GM04503 (cell line): ENCODE measurements at places on chromosomes 4 and X.

DNA sequence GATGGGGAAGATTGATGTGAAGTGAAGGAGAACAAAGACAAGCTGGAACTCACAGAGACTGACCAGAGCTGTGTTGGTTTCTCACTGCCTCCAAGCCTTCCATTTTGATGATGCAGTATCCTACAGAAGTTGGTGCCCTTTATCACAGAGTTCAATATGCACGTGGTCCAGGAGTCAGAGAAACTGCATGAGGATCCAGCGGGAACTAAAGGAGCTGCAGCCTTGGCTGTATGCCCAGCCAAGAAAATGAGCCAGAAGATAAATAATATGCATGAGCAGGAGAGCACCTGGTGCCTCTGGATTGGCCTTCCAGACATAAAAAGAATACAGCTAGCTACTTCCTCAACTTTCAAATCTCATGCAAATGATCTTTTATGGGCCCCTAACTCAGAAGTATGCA is 44.3 kb upstream of the DCLK2 start:
- DNase-seq: no peak

DNA sequence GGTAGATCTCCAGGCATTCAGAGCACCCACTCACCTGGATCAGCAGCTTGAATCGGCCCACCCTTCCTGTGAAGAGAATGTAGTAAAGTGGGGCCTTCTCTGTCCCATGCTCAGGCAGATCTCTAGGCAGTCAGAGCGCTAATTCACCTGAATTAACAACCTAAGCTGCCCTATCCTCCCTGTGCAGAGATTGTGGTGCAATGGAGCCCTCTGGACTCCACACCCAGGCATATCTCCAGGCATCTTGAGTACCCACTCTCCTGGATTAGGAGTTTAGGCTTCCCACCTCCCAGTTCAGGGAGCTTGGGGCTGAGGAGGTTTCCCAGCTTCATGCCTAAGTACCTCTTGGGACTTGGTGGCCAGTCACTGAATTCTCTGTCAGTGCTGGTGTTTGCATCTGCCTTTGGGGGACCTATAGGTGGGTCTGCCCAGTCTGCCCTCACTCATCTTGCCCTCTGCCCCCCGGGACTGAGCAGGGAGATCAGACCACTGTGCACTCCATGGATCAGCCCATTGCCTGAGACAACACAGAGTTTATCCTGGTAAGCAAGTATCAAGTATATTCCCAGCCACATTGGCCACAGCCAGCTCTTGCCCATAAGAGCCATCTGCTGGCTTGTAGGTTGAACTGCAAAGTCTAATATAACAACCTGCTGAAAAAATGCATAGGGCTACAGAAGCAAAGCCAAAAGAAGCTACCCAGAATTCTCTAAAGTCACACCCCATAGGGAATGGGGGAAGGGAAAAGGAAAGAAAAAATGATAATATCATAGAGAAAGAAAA is 372.9 kb downstream of the KLHL13 start:
- DNase-seq: no peak

- DNase-seq: no peak
Measured at GRCh38 chr4:137866671-137867070, 334.4 kb upstream of the PCDH18 start.

DNA sequence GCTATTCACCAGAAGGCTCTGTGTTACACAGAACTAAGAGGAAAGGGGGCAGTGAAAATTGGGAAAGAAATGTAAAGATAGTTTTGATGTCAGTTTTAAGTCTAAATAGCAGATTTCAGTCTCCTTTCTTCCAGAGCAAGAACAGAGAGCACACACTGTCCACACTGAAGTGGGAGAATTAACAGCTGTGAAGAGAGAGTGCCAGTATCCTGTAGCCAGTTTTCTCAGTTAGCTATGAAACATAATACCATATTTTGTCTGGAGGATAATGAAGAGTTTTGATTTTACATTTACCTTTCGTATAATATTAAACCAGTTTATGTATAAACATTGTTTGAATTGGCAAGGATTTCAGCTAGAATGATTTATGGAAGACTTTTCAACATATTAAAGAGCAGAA is 35.1 kb downstream of the FBXO8 start:
- DNase-seq: no peak

GRCh38 chrX:55033429-55033828 is 2.7 kb upstream of the ALAS2 start:
- DNase-seq: no peak

DNA sequence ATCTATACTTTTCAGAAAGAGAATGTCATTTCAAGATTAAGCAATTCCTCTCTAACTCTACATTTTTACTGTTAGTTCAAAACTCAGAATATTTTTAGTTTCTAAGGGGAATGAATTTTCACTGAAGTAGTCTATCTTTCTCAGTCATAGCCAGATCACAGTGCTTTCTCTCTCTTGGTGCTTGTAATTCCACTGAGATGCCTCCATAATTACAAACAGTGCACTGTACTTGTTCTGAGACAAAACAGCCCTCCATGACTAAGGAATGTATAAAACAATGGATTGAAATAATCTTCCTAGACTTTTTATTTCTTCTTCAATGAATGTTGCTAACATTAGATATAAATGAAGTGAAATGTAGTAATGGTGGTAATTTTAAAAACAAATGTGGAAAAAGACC is 603.2 kb upstream of the FAM241A start:
- DNase-seq: no peak

- DNase-seq: no peak
Measured at GRCh38 chr4:8221476-8221875, 22.4 kb downstream of the SH3TC1 start.

GRCh38 chr4:7040765-7041164 is 2.4 kb upstream of the TADA2B start:
- no peak for DNase-seq

DNA sequence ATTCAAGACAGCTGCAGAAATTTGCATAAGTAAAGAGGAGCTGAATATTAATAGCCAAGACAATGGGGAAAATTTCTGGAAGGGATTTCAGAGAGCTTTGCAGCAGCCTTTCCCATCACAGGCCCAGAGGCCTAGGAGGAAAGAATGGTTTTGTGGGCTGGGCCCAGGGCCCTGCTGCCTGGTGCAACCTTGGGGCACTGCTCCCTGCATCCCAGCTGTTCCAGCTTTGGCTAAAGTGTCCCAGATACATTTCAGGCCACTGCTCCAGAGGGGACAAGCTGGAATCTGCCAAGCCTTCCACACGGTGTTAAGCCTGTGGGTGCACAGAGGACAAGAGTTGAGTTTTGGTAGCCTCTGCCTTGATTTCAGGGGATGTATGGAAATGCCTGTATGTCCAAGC is 185.6 kb upstream of the SFRP2 start:
- no peak for DNase-seq

DNA sequence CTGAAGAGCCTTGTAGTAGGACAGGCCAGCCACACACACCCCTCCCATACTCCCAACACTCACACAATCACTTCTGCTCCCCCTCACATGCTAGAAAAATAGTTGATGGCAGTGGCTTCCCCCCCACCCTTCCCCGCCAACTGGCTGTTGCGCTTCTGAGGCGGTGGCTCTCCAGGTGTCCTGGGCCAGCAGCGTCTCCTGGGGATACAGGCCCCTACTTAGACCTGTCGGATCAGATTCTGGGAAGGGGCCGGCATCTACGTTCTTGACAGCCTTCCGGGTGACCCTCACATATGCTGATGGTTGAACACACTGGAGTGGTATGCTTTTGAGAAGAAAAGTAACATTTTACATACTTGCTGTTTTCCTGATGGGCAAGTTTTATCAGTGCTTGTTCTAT is 39.9 kb downstream of the TNIP2 start:
- no peak for DNase-seq

GRCh38 chr4:7389101-7389701 is 45.5 kb downstream of the PSAPL1 start:
- DNase-seq: no peak

- DNase-seq: no peak
Measured at GRCh38 chr4:20217521-20217920, 34.2 kb upstream of the SLIT2 start.

- DNase-seq: no peak
Measured at GRCh38 chr4:104938624-104939023, 208.1 kb upstream of the TET2 start.

GRCh38 chr4:123731035-123731434 is 334.4 kb downstream of the SPRY1 start:
- DNase-seq: no peak

DNA sequence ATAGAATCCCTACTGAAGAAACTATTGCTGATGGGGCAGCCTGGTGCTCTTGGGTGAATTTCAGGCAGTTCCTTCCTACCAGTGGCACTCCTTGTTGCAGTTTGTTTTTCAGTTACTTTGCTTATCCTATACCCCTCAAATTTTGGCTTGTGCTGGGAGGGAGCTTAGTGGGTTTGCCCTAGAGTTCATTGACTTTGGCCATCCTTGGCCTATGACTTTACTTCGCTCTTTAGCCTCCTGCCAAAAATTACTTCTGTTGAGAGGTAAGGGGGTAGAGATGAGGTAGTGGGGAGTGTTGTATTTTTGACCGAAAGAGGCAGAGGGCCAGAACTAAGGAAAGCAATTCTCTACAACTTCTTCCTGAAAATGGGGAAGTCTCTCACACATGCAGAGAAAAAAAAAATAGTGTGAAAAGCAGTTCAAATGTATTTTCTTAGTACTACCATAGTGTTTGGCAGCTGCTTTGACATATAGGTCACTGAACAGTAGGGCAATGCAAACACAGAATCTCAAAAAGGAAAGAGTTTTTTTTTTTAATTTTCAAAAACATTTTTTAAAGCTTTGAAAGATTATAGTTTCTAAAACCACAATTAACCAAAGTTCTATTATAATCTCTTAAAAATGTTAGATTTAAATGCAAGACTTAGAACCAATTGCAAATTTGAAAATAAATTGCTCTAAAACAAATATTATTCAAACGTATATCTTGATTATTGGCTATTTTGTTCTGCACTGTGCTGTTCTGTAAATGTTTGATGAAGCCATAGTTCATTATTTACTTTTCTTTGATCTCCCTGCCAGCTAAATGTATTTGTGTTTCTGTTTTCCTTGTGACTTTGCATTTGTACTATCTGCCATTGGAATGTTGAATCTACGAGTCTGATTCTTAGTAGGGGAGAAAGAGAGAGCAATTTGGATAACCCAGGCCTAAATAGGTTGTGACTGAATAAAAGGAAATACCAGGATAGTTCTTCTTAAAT is 73.6 kb downstream of the DCK start:
- no peak for DNase-seq

DNA sequence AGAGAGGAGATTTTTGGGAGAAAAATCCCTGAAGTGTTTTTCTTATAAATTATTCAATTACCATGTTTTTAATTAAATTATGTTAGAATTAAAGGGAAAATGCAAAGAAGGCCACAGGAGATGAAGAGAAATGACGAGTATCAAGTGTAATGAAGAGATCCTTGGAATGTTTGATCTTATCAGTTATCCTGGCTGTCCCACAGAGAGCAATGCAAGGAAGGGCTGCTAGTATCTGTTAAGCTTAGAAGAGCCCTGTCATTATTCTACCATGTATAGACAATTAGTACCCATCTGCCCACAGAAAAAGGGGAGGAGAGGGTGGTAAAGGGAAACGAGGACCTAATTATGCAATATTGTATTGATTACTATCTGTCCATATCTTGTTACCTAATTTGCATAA is 257.1 kb downstream of the BANK1 start:
- DNase-seq: no peak

DNA sequence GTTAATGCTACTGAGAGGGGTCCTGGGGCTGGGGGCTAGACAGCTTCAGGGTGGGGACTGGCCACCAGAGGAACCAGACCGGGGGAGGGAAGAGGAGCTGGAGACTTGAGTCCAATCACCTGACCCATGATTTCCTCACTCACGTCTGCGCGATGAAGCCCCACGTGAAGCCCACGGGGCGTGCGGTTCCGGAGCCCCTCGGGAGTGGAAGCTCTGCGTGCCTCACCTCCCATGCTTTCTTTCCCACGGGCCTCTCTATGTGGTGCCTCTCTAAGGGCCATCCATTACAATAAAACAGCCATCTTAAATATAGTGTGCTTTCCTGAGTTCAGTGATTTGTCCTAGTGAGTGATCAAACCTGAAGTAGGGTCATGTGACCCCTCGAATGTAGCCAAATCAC is 119.9 kb downstream of the ENPP6 start:
- DNase-seq: no peak

GRCh38 chr4:71550220-71551165 is 211.7 kb downstream of the SLC4A4 start:
- no peak for DNase-seq

GRCh38 chr4:163048447-163048846 is 118.2 kb downstream of the NAF1 start:
- DNase-seq: no peak

DNA sequence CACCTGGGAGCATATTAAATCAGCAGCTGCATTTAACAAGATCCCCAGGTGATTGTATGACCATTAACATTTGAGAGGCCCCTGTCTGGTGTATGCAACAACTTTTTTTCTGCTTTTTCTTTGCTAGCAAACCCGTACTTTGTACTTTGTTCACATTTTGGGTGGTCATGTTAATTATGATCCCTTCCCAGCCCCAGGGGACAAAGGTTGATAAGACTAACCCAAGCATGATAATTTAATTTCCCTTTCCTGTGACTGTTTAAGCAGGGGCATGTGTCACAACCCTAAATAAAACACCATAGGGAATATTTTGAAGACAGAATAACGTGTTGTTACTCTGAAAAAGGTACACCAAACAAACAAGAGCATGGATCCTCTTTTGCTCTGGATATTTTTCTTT is 332.0 kb downstream of the PCDH18 start:
- no peak for DNase-seq

GRCh38 chr4:11424000-11424399 is 4.7 kb downstream of the HS3ST1 start:
- no peak for DNase-seq

- no peak for DNase-seq
Measured at GRCh38 chr4:53197772-53198142, 168.1 kb downstream of the SCFD2 start.

- DNase-seq: no peak
Measured at GRCh38 chrX:117919755-117920154, 196.9 kb downstream of the KLHL13 start.

DNA sequence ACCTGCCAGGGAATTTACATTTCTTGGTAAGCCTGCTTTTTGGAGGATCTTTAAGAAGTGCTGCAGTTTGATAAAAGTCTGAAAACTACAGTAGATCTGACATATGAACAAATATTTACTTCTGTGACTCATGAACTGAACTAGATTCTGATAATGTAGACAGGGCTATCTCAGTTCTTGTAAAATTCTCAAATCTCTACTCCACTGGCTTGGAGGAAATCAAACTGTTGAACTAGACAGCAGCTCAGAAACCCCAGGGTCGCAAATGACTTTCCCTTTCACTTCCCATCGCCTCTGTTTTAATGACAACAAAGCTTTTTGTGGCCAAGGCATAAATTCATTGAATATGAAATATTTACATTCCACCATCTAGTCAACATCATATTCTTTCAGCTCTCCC is 15.4 kb upstream of the OCIAD1 start:
- no peak for DNase-seq
